ENCODE measurements at places on chromosomes 1 and 21. TPM values are rescaled to one million over a fixed set of nuclear protein-coding genes. Genes with fewer than 3 reads are reported as not detected.

DNA sequence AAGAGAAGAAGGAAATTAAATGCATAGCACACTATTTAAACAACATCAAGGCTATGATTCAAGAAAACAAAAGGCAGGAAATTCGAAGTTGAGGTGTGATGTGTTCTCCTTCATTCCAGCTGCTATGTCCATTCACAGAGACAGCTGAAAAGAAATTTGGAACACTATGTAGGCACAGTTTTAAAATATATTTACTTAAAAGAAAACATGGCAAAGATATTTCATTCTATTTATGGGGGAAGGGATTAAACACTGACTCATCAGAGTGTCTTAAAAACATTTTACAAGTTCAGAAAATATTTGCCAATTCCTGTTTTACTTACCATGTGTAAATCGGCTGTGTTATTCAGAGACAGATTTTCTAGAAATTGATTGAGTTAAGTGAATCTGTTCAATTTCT, 39.4 kb upstream of the NGF start:
- DNase-seq: no peak

DNA sequence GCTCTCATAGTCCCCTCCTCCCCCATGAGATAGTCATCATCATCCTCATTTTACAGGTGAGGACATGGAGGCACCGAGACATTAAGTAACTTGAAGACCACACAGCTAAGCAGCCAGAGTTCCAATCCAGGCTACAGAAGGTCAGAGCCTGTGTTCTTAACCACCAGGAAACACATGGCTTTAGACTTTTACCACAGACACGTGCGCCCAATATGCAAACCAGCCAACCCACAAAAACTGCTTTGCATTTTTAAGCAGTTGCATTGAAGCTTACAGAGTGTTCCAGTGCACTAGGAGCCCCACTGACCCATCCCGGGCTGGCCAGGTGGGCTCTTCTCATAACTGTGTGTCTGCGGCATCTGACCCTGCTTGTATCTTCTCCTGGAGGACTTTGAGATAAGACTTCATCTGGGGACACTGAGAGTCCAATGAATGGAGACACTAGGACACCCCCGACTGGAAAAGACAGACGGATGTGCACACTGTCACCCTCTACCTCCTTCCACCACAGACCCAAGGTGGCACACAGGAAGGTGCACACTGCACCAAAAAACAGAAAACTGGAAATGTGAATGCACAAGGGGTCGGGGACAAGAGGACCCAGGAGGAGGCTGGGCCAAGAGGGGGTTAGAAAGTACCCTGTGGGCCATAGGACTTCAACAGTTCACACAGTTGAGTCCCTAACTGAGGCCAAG, 56.4 kb downstream of the ETS2 start:
- no peak for DNase-seq

- no peak for DNase-seq
Measured at GRCh38 chr1:161235957-161236775, 1.8 kb downstream of the NR1I3 start.

- no peak for DNase-seq
Measured at GRCh38 chr1:206468571-206468970, 1.7 kb upstream of the IKBKE start.

ALG14 gene
- total RNA-seq: 4.5 TPM

KIF21B gene
- total RNA-seq: 28.9 TPM

Measured in neural crest cell (in vitro differentiated cells).